ENCODE measurements at places on chromosomes 16 and 17.

DNA sequence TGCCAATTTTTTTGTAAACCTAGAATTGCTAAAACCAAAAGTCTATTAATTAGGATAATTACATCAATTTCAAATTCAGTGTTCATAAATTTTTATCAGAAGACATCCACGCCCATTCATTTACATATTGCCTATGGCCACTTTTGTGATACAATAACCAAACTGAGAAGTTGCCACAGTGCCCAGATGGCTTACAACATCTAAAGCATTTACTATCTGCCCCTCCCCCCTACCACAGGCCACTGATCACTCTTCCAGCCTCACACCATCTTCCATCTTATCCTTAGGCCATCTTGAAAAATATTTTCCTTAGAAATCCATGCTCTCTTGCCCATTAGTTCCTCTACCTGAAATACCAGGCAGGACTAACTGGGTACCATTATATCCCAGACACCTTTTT is 6.3 kb upstream of the PRKAR1A start:
- DNase-seq: no peak

- DNase-seq: no peak
Measured at GRCh38 chr17:59695945-59696681, 11.1 kb downstream of the PTRH2 start.

DNA sequence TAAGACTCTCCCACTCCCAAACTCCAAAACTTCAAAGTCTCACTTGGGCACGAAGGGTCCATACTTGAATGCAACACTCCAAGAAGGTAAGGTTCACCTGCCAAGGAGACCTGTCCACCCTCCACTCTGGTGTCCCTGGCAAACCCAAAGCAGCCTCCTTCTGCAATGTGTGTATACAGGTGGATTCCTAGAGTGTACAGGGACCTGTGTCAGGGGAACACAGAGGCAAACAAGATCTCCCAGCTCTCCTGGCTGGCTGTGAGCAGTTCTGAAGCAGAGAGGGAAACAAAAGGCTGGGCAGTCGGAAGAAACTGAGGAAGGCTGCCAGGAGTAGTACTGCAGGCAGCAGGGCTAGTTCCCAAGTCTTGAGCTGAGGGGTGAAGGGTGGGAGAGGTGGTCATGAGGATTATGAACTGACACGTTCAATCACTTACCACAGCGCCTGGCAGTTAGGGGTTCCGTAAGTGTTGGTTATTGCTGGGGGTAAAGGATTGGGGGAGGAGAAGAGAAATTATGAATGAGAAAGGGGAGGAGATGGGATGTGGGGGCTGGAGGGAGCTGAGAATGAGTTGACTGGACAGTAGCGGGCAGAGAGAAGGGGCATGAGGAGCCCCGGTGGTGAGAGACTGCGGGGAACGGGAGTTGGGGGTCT is 795 bp downstream of the KCTD13 start:
- DNase-seq: no peak

- DNase-seq: peak; percentile 71
Measured at GRCh38 chr17:61463316-61464129, 11.3 kb downstream of the TBX4 start.

GRCh38 chr17:59356543-59357218 is 25.2 kb downstream of the YPEL2 start:
- DNase-seq: no peak

- DNase-seq: no peak
Measured at GRCh38 chr17:35965272-35965671, 16.0 kb downstream of the CCL16 start.

GRCh38 chr17:50452630-50453300 is 15.9 kb downstream of the CHAD start:
- DNase-seq: no peak

DNA sequence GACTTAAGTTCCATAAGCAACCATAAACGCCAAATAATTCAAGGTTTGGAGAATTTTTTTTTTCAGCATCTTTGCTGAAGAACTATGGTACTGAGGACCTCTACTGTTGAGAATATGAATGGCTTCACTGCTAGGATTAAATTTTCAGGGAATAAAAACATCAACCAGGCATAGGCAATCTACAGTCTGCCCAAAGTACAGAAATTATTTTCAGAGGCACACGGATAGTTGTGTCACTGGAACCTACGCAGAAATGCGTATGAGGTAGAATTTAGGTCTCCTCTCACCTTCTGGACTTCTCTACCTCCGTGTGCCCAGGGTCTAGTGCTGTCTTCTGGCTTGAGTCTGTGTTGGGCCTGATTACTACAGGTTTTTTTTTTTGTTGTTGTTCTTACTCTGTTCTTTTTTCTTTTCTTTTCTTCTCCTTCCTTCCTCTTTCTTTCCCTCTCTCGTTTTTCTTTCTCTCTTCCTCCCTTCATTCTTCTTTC is 39.7 kb downstream of the NACA2 start:
- DNase-seq: no peak

- no peak for DNase-seq
Measured at GRCh38 chr17:21186399-21187187, 27.4 kb downstream of the TMEM11 start.

GRCh38 chr17:42675965-42676423 is 800 bp downstream of the PLEKHH3 start:
- DNase-seq: peak; percentile 87

GRCh38 chr17:38597375-38597774 is 8.4 kb downstream of the SRCIN1 start:
- DNase-seq: no peak

DNA sequence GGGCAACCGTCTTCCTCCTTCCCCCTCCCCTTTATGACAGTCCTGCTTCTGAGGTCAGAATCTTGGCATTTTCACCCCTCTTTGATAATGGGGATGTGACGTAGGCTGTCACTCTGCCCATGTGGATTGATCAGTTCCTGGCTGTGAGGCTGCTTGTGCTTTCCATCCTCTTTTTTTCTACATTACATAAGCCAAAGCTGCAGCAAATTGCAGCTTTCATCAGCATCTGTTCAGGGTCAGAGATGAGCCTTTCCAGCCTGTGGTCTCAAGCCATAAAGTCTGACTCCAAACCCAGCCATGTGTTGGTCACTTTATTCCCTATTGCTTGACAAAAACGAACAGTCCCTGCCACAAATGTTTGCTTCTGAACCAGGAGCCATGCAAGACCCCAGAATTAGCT is 535.1 kb downstream of the CDH11 start:
- DNase-seq: no peak

DNA sequence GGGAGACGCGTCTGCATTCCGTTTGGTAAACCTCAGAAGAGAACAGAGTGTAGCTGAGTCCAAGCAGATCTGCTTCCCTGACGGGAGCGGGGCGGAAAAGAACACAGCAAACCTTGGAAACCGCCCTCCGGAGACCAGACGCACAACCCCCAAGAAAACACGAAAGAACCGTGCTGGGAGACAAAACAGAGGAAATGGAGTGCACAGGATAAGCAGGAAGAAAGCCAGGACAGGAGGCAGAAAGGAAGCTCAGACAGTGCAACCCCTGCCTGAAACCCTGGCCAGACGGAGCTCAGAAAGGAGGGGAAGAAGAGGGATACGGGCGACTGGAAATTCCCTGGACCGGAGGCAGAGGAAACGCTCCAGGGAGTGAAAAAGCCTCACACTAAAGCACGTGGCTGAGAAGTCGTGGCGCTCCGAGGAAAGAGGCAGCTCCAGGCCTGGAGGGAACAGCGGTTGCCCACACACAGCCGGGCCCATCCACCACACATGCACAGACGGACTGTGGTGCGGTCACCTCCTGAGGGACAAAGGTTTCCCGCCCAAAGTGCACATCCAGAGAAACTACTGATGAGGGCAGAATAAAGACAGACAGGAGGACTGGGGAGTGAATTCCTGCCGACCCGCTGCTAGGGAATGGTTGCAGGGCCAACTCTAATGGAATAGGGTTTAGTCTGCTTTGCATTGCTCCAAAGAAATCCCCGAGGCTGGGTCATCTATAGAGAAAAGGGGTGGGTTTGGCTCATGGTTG is 10.2 kb downstream of the DPEP1 start:
- DNase-seq: no peak

DNA sequence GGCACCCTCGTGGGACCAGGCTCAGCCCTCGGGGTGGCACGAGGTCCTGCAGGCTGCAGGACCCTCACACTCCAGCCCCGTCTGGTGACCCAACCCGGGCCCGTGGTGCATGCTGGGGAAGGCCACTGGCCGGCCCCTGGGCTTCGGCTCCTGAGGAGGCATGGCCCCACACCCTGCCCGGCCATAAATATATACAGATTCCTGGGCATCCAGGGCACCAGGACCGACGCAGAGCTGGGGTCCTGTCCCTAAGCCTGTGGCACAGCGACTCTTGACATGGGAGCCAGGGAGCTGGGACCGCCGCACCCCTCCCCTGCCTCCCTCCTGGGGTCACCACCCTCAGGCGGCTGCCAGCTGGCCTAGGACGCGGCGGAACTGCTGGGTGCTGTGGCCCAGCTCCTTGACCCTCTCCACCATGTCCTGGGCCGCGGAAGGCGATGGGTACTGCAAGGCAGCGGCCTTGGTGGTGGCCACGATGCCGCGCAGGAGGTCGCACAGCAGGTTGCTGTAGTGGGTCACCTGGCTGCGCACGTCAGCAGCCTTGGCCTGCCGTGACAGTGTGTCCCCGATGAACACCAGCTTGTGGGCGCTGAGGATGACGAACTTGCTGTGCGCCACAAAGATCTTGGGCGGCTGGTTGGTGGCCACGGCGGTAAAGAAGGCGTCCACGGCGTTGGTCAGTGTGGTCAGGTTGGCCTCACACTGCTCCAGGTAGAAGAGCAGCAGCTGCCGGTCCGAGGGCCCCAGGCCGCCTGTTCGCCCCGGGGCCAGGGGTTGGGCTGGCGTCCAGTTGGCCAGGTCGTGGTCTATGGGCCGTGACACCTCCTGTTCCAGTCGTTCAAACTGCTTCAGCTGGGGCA is 10.6 kb downstream of the CTRB1 start:
- no peak for DNase-seq

DNA sequence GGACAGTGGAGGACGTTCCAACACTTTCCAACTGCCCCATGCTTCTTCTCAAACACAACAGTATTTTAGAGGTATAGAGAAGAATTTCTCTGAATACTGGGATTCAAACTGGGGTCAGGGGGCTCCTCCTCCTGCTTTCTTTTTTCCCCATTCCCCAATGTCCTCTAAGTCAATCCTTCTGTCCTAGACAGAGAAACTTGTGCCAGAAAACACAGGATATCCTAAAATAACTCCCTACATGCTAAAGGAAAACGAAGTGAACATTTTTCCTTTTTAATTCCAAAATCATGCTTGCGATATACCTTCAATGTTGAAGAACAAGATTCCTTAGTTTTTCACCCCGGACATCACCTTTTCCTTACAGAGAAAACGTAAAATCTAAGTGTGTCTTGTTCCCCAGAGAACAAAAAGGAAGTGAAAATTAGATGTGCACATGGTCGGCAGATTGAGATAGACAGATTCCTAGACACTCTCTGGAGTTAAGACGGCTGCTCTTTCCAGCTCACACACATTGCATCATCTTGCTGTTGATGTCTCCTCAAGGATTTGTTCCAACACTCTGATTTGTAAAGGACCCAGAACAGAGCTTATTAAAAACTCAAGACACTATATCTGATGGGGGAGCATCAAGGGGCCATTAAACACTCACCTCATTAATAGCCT is 228.2 kb downstream of the GRIN2A start:
- no peak for DNase-seq

- no peak for DNase-seq
Measured at GRCh38 chr16:88703486-88704309, 2.5 kb downstream of the RNF166 start.

GRCh38 chr17:29996458-29996857 is 55.0 kb downstream of the EFCAB5 start:
- DNase-seq: no peak

DNA sequence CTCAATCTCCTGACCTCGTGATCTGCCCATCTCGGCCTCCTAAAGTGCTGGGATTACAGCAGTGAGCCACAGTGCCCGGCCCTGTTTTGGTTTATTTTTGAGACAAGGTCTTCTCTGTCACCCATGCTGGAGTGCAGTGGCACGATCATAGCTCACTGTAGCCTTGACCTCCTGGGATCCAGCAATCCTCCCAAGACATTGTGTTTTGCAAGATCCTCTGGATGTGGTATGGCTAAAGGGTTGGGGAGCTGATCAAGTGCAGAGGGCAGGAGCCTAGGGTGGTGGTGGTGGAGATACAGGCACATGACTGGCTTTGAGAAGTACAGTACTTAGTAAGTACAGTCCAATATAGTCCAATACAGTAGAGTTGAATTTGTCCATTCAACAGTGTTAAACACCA is 16.6 kb upstream of the TNS4 start:
- DNase-seq: peak; percentile 45

DNA sequence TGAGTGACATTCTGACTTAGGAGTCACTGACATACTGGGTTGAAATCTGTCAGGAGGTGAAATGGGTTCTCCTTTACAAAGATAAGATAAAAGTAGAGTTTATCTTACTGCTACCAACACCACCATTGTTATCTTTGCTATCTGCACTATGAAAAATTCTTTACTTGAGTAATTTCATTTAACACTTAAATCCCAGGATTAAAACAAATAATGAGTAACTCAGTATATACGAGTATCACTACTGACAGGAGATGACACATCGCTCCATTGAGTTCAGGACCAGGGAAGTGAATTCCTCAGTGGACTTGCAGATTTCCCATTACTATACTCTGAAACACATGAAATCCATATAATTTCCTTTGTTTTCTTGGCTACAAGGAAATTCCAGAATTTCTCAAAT is 242.1 kb upstream of the NLRP1 start:
- no peak for DNase-seq

- DNase-seq: no peak
Measured at GRCh38 chr17:48121923-48122664, 14.5 kb downstream of the SNX11 start.

GRCh38 chr16:5922686-5923085 is 825.1 kb upstream of the EEF2KMT start:
- DNase-seq: no peak

DNA sequence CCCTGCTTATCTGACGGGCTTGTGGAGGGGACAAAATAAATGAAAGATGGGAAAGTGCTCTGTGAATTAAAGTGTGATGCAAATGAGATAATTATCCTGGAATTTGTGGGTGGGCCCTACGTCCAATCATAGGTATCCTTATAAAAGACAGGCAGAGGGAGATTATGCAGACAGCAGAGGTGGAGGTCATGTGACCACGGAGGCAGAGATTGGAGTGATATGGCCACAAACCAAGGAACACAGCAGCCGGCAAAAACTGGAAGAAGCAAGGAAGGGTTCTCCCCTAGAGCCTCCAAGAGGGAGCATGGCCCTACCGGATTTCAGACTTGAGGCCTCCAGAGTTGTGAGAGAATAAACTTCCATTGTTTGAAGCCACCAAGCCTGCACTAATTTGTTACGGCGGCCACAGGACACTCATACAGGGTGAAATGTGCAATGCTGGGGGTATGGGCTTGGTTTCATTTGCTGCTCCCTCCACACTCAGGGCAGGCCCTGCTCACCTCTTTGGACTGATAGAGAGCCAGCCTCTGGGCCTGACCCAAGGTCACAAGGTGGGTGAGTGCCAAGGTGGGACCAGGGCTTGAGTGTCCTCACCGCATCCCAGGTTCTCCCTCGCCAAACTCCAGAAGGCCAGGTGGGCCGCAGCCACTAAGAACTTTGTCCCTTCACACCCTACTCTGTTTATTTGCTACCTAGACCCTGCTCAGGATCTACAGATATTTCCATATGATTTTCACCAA is 149.6 kb upstream of the TNRC6C start:
- no peak for DNase-seq

GRCh38 chr17:67682196-67682595 is 35.5 kb upstream of the NOL11 start:
- DNase-seq: no peak

- DNase-seq: no peak
Measured at GRCh38 chr17:62860962-62861873, 53.1 kb upstream of the MARCHF10 start.

- DNase-seq: no peak
Measured at GRCh38 chr17:60592750-60593149, 7.2 kb upstream of the PPM1D start.

GRCh38 chr16:63100082-63100481 is 1063.8 kb upstream of the CDH8 start:
- DNase-seq: no peak

Data from suprapubic skin (tissue), 4 donors.